ENCODE measurements at places on chromosomes 7 and 10.

DNA sequence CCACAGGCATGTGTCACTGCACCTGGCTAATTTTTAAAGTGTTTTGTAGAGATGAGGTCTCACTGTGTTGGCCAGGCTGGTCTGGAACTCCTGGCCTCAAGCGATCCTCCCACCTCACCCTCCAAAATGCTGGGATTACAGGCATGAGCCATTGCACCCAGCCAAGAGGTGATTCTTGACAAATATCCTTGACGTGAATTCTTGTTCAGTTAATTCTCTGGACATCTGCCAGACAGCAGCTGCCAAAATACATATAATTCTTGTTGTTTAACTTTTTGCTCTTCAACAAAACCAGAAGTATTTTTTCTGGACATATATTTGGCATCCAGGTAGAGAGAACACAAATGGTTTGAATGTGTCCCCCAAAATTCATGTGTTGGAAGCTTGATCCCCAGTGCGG lies 3.2 kb downstream of the ACADSB start:
- DNase-seq, result no peak

DNA sequence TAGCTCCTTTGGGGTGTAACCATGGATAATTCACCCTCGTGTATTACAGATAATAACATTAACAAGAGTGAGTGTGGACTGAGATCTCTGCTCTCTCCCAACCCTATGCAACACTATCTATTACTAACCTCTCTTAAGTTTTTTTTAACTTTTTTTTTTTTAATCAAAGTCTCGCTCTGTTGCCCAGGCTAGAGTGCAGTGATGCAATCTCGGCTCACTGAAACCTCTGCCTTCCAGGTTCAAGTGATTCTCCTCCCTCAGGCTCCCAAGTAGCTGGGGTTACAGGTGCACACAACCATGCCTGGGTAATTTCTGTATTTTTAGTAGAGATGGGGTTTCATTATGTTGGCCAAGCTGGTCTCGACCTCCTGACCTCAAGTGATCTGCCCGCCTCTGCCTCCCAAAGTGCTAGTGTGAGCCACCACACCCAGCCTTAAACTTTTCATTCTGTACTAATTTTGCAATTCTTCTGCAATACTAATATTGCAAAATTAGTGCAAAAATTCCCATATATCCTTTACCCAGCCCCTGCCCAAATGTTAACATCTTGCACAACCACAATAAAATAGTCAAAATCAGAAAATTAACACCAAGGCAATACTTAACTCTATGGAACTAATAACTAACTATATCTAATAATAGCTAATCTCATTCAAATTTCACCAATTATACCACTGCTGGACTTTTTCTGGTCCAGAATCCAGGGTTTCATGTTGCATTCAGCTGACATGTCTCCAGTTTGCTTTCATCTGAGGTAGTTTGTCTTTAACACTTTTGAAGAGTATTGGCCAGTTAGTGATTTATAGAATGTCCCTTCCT lies 66.5 kb upstream of the TCF7L2 start:
- no peak for DNase-seq

DNA sequence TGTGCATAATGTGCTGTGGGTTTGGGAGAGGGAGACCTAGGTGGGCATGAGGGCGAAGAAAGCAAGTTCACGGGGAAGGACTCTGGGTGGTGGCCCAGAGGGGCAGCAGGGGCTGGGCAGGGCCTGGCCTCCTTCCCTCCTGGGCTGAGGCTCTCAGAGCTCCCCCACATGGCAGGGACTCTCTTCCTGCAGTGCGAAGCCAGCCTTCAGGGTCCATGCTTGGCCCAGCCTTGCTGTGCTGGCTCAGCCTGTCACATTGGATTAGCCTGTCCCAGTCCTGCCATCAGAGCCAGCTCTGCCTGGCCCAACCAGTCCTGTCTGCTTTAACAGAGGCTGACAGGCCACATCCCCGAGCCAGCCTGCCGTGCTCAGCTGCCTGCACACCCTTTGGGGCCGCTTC lies 20.4 kb upstream of the ZNF488 start:
- no peak for DNase-seq

DNA sequence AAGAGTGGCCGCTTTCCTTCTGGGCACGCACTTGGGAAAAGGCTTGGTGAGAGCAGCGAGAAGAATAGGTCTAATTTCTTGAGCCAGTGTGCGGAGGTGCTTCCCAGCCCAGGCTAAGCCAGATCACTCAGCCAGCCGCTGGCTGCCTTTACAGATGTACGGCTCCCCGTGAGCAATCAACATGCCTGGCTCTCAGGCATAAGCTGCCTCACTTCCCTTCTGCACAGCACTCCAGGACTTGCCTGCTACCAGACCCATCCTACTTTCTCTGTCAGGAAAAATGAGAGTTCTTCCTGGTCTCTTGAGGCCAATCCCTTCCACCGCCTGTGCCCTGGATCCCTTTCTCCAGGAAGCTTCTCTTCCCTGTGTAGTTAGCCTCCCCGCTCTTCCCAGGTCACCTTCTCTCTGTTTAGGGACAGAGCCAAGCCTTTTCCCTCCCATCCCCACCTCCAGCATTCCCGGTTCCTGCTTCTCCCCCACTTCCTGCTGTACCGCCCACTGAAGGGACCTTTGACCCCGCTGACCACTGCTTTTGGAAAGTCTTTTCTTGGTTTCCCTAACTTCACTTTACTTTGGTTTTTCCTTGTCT lies 1.1 kb upstream of the ACTR3C start:
- no peak for DNase-seq

DNA sequence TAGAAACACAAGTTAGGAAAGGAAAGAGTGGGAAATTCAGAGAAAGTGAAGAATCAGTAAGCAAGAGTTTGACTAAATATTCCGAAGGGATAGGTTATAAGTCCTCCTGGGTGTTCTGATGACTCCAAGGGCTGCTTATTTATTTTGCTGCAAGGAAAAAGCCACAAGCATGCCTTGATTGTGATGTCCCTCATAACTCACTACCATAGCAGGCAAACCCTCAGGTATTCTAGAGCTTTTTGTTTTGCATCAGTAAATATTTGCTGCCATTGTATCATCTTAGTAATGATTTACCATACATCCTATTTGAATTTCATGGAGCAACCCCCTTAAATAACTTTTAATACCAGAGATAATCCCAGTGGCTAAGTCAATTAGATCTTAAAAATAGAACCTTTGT lies 688.1 kb downstream of the SUGCT start:
- no peak for DNase-seq

- no peak for DNase-seq
Measured at GRCh38 chr10:43126759-43127424, 11.4 kb upstream of the CSGALNACT2 start.

GRCh38 chr7:44398953-44399574 lies 73.7 kb upstream of the CAMK2B start:
- DNase-seq, result no peak

GRCh38 chr10:188546-188945 lies 53.3 kb downstream of the ZMYND11 start:
- no peak for DNase-seq

All from activated naive CD8-positive, alpha-beta T cell treated with anti-CD3 and anti-CD28 coated beads, Interleukin-2, amount 50 U/mL, for 16 hours (primary cell).